H9 (cell line): ENCODE measurements at places on chromosomes 5 and 9. TPM values are rescaled to one million over a fixed set of nuclear protein-coding genes. Genes with fewer than 3 reads are reported as not detected.
A peak's percentile ranks its signal among the peaks of the same experiment; 100 is the strongest.

Gene SLC6A7
- total RNA-seq = not detected in 2 replicates

- DNase-seq = no peak
- H3K4me1 ChIP-seq = no peaks in the 10 kb centered on the region
- no peaks in the 10 kb centered on the region for H3K36me3 ChIP-seq
- H3K4me3 ChIP-seq = no peak overlapping the region
- no peak overlapping the region for H3K27ac ChIP-seq
Observed at GRCh38 chr5:67211926-67212325, 15.3 kb upstream of the CD180 start.

- no peaks in the 10 kb centered on the region for H3K4me1 ChIP-seq
- no peak overlapping the region for H3K4me3 ChIP-seq
- no peaks in the 10 kb centered on the region for H3K27me3 ChIP-seq
- H3K27ac ChIP-seq = no peak overlapping the region
- no peak for DNase-seq
Observed at GRCh38 chr5:139814191-139814601, 18.6 kb downstream of the PSD2 start.

DNA sequence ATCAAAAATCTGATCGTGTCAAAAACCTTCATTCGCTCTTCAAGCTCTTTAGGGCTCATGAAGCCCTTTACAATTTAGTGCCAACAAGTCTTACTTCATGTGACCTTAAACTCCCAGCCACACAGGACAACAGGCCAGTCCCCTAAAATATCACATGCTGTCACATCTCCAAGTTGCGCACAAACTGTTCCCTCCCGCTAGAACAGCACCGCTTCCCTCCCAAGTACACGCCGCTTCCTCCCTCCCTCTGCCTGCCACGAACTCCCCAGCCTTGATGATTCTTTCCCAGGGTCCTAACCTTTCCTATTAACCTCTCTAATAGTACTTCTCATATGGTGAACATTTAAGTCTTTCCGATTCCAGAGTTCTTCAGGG, 91.2 kb downstream of the TLE1 start:
- no peak for DNase-seq
- no peaks in the 10 kb centered on the region for H3K27me3 ChIP-seq
- 0 out of 3 replicates have a peak overlapping the region, but pooled peaks have one; percentile 3 for H3K4me3 ChIP-seq

DNA sequence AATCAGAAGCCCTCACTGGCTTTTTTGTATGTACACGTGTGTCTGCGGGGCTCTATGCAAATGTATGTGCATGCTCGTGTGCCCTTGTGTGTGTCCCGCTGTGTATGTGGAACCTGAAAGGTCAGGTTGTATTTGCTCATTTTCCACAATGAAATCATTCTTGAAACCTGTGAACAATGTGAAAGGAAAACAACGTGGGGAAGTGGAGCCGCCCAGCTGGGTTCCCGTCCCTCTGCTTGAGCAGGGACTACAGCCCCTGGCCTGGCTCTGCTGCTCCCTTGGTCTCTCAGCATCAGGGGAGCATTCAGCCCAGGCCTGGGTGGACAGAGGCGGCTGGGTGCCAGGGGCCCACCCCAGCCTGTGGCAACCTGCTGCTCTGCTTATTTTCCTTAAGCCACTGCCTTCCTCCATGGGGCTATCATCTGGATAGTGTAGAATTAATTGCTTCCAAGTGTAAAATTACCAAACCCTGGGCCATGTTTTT, 3.0 kb downstream of the ECSCR start:
- H3K36me3 ChIP-seq = no peaks in the 10 kb centered on the region
- DNase-seq = no peak
- H3K4me3 ChIP-seq = no peak overlapping the region
- no peaks in the 10 kb centered on the region for H3K27me3 ChIP-seq
- H3K4me1 ChIP-seq = peaks cover 18% of the 10 kb centered on the region; the same call in 1 of the 2 replicates
- no peak overlapping the region for H3K27ac ChIP-seq

DNA sequence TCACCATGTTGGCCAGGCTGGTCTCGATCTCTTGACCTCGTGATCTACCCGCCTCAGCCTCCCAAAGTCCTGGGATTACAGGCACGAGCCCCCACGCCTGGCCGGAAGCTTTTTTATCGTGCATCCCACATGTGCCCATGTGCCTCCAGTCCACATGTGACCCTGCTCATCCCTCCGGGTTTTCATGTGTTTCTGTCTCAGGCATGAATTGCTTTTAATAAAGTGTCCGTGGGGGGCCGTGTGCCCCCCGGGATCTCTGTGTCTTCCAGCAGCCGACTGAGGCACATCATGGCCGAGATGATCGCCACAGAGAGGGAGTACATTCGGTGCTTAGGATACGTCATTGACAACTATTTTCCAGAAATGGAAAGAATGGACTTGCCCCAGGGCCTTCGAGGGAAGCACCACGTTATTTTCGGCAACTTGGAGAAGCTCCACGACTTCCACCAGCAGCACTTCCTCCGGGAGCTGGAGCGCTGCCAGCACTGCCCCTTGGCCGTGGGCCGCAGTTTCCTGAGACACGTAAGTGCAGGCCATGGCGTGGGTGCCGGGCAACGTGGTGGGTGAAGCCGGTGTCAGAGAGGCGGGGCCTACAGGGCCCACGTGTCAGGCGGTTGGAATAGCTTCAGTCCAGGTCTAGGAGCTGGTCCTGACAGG, 22.1 kb upstream of the LRRC14B start:
- no peak for DNase-seq
- no peaks in the 10 kb centered on the region for H3K27me3 ChIP-seq
- H3K27ac ChIP-seq = no peak overlapping the region
- H3K4me1 ChIP-seq = no peaks in the 10 kb centered on the region
- H3K4me3 ChIP-seq = no peak overlapping the region
- H3K36me3 ChIP-seq = peaks cover 12% of the 10 kb centered on the region
